GM06990 (cell line): ENCODE measurements at places on chromosomes 5 and 9.

DNA sequence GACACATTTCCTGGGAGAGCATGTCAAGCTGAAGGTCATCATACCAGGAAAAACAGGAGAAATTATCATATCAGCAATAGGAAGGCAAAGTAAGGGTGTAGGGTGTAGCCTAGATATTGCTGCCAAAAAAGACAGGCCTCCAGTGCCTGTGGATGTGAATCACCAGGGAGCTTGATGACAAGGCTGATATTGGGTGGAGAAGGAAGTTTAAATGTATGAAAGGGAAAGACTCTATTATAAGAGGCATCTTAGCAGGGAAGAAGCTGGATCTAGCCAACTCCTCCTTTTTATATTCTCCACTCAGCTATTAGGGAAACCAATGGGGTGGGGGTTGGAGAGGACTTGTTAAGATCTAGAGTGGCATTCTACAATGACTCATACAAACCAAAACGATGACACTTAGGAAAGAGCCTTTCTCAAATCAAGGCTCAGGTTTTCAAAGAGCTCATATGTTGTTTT lies 13.4 kb upstream of the TXNDC8 start:
- DNase-seq: no peak

DNA sequence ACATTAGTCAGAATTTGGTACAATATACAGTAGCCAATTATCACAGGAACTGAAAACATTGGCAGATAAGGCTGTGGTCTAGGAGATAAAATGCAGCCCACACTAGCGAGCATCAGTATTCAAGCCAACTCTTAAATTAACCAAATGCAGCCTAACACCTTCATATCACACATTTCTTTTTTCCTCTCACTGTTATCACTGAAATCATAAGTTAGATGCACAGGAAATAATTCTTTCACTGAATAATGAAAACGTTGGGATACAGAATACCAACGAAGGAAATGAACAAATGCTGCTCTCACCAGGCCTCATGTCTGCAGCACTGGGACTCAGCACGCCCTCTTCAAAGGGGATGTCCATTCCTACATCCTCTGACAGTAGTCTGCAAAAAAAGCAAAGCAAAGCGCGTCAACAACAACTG lies 109.1 kb upstream of the PCA3 start:
- DNase-seq: no peak

DNA sequence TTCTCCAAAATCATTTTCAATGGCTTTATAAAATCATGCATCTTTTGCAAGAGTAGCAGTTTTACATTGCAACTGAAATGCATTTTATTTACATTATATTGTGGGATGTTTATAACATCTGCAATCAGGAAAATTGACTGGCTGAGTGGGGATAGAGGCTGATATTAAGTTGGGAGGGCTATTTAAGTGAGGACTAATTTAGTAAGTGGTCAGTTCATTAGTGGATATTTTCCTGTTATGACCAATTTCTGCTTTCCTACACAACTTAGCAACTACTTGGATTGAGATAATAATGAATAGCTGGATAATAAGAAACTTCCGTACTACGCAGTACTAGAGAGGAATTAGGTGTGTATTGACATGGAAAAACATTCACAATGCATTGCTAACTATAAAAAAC lies 92.9 kb upstream of the SSBP2 start:
- no peak for DNase-seq

DNA sequence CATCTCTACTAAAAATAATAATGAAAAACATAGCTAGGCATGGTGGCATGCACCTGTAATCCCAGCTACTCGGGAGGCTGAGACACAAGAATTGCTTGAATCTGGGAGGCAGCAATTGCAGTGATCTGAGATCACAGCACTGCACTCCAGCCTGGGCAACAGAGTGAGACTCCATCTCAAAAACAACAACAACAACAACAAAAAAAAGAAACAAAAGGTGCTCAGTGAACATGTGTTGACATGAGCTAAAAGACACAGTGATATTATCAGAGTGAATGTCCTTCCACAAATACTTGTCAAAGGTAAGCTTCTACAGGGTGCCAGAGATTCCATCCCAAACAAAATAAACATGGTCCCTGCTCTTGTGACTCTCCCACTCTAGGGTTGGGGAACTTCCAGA lies 75.2 kb upstream of the LMX1B start:
- DNase-seq: no peak

DNA sequence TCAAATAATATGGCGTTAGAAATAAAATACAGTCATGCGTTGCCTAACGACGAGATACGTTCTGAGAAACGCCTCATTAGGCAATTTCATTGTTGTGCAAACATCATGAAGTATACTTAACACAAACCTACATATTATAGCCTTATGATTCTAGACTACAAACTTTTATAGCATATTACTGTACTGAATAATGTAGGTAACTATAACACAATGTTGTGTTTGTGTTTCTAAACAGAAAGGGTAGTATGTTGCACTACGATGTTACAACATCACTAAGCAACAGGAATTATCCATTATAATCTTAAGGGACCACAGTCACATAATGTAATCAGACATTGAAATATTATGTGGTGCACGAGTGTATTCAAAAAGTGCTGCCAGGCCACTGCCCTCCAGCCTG lies 3.0 kb upstream of the SMC2 start:
- DNase-seq: no peak

DNA sequence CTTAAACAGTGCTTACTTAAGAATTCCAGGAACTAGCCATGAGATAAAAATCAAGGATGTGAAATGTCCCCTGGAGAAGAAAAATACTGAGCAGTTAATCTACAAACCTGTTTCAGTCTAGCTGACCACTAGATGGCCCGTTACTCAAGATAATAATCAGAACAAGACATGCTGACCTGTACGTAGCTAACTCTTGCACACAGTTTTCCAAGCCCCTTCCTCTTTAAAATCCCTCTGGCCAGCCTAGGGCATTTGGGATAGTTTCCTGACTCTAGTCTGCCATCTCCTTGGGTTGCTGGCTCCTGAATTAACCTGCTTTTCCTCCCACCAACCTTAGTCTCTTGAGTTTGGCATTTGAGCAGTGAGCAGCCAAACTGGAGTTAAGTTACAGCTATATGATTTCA lies 59.2 kb upstream of the TRAF1 start:
- DNase-seq: no peak

DNA sequence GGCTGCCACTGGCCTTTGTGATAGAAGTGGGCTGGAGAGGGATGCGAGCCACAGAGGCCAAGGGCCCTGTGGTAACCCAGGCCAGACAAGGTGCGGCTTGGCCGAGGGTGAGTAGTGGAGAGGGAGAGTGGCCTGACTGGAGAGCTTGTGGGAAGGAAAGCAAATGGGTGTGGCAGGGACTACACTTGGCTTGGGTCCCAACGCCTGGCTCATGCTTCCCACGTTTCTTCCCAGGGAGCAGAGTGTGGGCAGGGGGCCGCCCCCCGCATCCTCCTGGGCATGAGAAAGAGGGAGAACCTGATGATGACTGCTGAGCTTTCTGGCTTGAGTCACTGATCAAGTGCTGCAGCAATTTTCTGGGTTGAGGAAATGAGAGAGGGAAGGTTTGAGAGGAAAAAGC lies 95.7 kb downstream of the ANKH start:
- DNase-seq: no peak

DNA sequence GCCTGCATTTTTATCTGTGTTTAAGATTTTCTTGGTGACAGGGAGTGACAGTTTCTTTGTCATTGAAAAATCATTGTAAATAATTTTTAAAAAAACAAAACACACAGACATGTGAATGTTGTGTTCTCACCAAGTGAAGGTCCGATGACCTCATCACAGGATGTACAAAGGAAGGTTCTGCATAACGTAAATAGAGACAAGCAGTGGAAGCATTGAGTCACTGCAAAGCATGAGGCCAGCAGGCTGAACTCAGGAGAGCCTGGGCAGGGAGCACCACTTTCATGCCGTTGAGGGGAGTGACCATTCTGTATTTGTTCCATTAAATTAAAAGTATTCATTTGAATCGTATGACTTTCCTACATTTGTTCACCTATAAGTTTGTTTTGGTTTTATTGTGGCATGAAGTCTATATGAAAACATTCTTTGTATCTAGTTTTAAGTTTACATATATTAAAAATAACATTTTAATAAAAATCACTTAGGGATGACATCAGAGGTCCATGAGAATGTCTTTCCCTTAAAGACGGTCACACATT lies 70.4 kb upstream of the TLE1 start:
- DNase-seq: no peak

DNA sequence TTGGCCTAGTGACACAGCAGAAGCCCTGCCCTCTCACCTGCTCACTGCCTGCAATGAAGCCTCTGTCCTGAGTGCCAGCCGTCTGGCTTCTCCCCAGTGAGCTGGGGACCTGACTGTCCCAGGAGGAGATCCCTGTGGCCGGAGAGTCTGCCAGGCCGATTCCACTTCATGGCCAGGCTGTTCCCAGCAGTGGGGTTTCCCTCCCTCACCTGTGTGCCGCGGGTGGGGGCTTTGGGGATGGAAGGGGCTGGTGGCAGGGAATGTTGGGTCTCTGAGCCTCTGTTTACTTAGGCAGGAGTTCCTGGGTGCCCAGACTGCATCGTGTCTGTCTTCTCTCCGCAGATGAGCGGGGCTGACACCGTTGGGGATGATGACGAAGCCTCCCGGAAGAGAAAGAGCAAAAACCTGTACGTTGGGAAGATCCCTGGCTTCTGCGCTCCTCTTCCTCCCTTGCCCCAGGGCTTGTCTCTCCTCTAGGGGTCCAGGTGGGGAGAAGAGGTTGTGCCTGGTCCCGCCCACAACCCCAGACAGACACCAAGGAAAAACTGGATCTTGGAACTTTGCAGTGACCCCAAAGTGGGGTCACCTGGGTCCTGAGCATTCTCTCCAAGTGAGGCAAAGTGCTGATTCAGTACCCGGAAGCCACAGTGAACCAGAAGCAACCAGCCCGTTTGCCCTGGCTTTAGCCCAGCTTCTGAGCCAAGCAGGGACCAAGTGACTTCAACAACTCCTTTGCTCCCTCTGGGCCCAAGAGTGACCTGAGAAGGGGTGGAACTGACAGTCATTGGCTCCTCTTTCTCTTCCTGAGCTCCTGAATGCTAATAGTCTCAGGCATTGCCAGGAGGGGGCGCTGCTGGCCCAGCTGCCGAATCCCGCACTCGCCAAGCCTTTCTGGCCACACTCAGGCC lies 127.7 kb downstream of the RGS3 start:
- peak; percentile 72 for DNase-seq

DNA sequence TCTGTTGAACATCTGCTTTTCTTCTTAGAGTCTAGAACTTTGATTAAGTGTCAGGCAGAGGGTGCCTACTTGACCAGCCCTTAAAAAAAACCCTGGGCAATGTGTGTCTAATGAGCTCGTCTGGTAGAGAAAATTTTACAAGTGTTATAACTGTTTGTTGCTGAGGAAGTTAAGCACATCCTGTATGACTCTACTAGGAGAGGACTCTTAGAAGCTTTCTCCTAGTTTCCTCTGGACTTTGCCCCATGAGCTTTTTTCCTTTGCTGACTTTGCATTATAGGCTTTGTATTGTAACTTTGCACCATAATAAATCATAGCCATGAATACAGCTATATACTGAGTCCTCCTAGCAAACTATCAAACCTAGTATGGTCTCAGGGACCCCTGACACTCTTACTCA lies 39.4 kb downstream of the GNG10 start:
- no peak for DNase-seq

DNA sequence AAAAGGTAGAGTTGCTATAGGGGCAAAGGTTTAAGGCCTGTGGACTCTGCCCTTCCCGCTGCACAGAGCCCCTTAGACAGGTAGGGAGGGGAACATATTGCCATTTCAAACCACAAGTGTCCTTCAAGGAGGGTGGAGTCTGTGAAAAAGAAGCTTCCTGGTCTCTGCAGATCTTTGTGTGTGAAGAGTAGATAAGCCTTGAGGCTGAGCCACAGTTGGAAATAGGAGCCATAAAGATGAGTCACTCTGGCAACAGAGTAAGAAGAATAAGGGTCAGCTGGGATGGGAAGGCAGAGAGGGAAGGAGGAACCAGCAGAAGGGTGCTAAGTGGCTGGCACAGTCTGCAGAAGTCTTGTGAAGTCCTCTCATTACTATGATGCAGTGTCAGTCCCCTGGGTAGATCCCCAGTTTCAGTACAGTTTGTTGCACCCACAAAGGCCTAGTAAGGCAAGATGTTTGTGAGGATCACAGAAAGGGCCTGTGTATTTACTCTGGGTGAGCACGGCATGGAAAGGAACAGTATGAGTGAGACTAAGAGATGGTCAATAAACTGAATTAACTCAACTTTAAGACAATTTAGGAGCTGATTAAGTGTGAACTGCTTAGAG lies 18.1 kb downstream of the GRXCR2 start:
- no peak for DNase-seq
